ENCODE measurements at places on chromosomes 3 and 15.

GRCh38 chr3:50435371-50436113 lies 67.9 kb downstream of the CACNA2D2 start:
- no peak for DNase-seq

DNA sequence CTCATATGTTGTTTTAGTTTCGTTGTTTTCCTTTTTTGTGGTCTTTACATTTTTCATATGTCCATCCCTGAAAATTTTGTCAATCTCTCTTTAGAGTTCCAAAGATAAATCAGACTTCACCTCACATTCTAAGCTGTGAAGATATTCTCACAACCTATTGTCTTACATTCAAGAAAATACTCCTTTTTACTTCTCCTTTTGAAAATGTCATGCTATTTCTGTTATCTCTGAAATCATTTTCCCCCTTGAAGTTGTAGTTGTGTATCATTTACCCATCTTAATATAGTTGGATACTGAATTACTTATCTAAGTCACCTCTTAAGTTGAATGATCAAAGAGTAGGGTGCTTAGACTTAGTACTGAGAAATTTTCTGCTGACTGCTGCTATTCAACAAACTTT lies 74.3 kb downstream of the DCUN1D1 start:
- DNase-seq = no peak

GRCh38 chr15:58298879-58299850 lies 132.6 kb upstream of the LIPC start:
- DNase-seq = no peak

- DNase-seq = no peak
Measured at GRCh38 chr3:14119651-14120050, 5.0 kb downstream of the CHCHD4 start.

GRCh38 chr15:52483707-52484106 lies 45.0 kb downstream of the MYO5A start:
- DNase-seq = no peak

GRCh38 chr3:124532071-124532470 lies 198.2 kb upstream of the UMPS start:
- no peak for DNase-seq

DNA sequence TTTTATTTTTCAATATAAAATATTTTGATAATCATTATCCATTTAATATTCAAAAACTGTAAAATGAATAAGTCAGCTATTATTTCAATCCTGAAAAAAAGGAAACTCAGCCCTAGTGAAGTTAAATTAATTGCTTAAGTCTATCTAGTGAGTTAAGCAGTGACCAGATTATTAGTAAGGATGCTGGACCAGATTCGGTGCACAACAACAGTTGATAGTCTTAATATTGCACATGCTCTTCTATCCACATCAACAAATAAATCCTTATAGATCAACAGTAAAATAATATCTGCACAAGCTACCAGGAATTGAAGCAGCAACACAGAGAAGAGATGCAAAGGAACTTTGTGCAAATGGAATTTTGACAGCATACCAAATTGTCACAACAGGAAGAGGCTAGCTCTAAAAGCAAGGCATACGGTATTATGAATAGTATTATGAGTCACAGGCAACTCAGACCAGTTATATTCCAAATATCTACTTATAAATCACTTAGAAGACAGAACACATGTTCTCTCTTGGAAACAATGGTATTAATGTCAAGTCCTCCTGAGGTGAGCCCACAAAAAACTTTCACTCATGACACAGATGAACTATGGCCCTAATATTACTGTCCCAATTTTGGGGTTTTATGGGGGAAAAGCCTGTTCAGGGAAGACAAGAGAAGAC lies 24.9 kb downstream of the VPS13C start:
- DNase-seq = no peak

- no peak for DNase-seq
Measured at GRCh38 chr3:133192363-133192945, 154.3 kb downstream of the TMEM108 start.

- DNase-seq = no peak
Measured at GRCh38 chr15:39730552-39730951, 52.1 kb downstream of the FSIP1 start.

- no peak for DNase-seq
Measured at GRCh38 chr15:63350178-63350621, 31.4 kb downstream of the CA12 start.

DNA sequence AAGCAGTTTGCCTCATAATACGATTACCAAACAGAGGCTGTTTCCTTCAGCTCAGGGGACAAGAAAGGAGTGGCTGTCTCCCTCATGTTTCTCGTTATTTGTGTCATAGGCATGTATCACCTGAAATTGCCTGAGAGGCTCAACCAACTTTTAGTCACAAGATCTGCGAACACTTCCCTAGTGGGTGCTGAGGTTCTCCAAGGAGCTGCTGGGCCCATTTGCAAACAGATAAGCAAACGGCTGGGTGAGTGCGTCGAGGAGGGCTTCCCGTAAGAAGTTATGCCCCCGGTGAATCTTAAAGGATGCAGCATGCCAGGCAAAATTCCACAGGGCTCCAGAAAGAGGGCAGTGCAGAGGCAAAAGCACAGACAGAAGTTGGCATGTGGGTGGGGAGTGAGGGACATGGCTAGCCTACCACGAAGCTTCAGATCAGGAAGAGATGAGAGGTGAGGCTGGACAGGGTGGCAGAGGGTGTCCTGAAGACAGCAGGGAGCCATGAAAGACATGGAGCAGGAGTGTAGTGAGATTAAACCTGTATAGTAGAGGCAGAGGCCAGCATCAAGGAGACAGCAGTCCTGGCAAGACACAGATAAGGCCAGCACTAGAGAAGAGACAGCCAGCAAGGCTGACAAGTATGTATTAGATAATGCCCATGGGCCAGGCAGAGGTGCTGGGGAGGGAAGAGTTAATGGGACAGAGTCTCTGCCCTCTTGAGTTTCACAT lies 4.0 kb upstream of the GP9 start:
- DNase-seq = no peak

- no peak for DNase-seq
Measured at GRCh38 chr3:42717306-42717705, 14.7 kb upstream of the HHATL start.

- no peak for DNase-seq
Measured at GRCh38 chr3:157746391-157746790, 243.2 kb upstream of the VEPH1 start.

DNA sequence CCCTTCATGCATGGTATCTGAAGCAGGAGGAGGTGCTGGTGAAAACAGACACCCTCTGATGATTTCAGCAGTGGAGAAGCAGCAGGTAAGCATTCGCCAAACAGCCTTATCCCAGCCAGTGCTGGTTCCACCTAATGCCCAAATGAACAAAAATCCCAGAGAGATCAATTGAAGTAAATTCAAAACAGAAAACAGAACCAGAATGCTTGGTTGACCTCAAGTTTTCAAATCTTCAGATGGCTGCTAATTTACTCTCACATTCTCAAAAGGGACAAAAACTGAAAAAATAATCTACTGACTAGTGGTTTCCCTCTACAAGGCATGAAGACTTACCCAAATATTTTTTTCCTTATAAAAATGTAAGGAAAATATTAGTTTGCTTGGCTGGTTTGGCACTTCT lies 87.0 kb upstream of the MYO5C start:
- DNase-seq = no peak

GRCh38 chr3:39936848-39937247 lies 127.4 kb downstream of the MYRIP start:
- DNase-seq = no peak

DNA sequence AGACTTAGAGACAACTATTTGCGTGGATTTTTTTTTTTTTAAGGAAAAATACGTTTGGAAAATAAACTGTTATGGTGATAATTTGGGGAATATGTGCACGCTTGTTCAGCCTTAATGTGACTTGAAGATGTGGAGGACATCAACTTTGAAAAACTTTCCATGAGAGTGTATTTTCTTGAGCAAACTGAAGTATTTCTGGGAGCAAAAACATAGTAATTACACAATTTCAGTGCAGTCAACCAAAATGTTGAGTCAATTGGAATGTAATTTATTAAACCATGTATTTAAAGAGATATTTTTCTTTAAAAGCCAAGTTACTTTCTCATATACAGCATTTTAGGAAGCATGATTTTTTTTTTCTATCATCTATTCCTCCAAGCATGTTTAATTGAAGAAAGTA lies 80.3 kb upstream of the FLNB start:
- DNase-seq = no peak

DNA sequence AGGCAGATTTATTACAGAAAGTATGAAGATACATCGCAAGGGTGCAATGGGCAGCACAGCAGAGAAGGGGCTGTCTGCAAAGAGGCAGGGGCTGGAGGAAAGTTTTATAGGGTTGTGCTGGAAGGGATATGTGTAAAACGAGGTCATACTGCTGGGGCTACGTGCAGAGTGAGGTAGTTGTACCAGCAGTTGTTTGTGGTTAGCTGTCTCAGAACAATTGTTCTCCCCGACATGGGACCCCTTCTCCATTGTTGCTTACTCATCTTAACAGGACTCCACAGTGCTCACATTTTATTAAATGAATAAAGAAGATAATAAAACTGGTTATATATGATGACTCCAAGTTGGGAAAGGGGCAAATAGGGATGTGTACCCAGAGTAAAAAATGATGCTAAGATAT lies 49.4 kb downstream of the GTPBP8 start:
- DNase-seq = no peak

DNA sequence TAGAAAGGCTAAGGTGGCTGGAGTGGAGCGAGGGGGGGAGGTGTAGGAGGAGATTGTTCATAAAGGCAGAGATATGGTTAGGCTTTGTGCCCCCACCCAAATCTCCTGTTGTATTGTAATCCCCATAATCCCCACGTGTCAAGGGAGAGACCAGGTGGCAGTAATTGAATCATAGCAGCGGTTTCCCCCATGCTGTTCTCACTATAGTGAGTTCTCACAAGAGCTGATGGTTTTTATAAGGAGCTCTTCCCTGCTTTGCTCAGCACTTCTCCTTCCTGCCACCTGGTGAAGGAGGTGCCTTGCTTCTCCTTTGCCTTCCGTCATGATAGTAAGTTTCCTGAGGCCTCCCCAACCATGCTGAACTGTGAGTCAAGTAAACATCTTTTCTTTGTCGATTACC lies 64.7 kb upstream of the CFAP161 start:
- no peak for DNase-seq

GRCh38 chr3:24151594-24151993 lies 206.5 kb downstream of the NR1D2 start:
- no peak for DNase-seq

DNA sequence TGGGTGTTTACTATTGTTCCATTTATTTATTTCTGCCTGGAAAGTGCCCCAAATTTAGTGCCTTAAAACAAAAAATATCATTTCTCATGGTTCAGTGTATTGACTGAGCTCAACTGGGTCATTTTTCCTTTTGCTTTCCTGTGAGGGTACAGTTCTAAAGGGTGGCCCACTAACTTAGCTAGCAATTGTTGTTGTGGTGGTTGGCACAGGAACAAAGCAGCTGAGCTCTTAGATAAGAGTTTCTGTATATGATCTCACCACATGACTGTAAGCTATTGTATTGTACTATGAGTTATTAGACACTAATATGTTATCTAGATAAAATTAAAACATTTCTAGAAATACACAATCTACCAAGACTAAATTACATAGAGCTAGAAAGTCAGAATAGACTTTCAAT lies 1283.7 kb downstream of the OTOL1 start:
- no peak for DNase-seq

GRCh38 chr15:92402751-92403150 lies 9.1 kb downstream of the ST8SIA2 start:
- DNase-seq = no peak

- DNase-seq = peak; percentile 41
Measured at GRCh38 chr3:186307594-186308221, 54.3 kb downstream of the DGKG start.

DNA sequence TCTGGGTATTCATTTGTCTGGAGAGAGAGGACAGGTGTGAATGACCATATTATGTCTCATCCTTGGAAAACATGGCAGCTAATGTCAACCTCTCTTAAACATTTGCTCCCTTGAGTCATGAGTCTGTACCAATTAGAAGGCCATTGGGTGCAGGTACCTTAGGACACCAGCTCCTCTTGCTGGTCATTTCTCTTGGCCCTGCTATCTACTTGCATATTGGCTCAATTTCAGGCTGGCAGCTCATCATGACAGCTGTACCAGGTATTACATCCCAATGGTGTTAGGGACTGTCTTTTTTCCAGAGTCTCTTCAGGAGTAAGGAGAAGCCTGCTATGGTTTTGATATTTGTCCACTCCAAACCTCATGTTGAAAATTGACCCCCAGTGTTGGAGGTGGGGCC lies 92.2 kb upstream of the ANKRD28 start:
- no peak for DNase-seq

- peak; percentile 53 for DNase-seq
Measured at GRCh38 chr3:45665101-45665572, 24.1 kb upstream of the SACM1L start.

GRCh38 chr3:45874677-45875346 lies 11.5 kb upstream of the CCR9 start:
- DNase-seq = no peak

DNA sequence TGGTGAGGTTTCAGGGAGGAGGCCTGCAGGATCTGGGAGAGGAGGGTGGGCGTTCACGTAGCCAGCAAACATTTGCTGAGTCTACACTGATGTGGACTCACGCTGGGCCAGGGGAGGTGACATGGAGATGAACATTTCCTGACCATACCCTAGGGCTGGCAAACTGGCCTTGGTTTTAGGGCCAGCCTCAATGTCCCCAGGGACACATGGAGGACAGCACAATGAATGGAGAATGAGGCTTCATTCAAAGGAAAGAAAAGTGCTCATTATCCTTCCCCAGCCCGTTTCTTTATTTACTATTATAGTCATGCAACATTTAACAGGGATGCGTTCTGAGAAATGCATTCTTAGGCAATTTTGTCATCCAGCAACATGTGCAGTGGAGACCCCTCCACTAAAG lies 26.8 kb downstream of the ACAN start:
- no peak for DNase-seq

DNA sequence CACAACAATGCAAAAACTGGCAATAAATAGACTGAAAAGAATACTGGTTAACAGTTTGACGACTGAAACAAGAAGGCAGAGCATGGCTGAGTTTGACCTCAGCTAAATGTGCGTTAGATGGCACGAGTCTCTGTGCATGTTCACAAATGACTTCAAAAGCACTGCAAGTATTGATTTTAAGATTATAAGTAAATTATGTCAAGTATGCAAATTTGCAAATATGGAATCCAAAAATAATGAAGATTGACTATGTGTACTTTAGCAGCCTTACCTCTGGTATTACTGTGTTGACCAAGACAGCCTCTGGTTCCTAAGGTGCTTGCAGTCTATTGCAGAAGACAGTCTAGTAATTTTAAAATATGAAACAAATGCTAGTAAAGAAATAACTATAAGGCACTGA lies 2.6 kb upstream of the EIF5A2 start:
- DNase-seq = no peak

DNA sequence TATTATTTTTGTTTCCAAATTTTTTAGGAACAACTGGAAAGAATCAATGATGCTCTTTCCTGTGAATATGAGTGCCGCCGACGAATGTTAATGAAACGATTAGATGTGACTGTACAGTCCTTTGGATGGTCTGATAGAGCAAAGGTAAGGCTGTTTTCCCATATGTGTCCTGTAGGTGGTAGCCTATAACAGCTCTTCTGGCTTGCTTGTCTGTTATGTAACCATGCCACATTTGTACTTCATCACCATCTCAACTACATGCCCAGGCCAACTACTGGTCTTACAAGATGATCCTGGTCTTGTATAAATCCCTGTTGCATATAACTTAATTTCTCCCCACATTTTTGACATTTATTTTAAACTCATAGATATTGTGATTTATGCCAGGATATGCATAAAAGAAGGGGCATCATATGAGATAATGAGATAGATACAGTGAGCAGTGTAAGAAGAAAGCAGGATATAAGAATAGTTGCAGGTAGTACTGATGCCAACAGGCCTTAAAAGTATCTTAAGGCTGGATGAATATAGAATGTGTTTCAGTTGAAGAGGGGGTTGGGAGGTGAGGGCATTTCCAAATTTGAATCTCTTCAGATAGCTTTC lies 20.3 kb downstream of the FAM98B start:
- DNase-seq = peak; percentile 43

All from iPS-NIHi11 (cell line).